ENCODE measurements at places on chromosomes 7 and 10.

DNA sequence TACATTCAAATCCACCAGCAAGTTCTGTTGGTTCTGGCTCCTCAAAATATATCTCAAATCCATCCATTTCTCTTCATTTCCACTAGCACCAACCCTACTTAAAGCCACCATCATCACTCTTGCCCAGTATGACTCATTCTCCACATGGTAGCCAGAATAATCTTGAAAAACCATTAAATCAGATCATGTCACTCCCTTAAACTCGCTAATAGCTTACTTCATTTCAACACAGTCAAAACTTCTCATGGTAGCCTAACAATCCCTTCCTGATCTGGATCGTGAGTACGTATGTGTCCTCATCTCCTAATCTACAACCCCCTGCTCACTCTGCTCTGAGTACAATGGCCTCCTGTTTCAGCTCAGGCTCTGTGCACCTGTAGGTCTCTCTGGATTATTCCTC, 8.7 kb downstream of the EPC1 start:
- no peak for DNase-seq

GRCh38 chr10:121572859-121573537, 25.2 kb downstream of the FGFR2 start:
- DNase-seq: no peak

DNA sequence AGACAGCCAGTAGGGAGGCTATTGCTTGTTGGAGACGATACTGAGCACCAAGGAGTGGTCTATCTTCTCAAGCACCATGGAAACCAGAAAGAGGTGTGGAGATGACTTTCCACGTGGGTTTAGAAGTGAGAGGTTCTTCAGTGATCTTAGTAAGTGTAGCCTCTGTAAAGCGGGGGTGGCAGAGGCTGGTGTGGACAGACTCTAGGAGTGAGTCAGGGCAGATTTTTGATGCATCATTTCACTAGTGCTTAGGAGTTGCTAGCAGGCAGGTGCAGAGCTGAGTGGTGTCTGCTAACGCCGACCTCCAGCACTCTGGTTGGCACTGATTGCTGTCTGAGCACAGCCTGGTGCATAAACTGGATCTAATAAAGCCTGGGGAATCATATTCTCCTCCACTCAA, 78.4 kb upstream of the ADO start:
- DNase-seq: no peak

- DNase-seq: no peak
Observed at GRCh38 chr7:28572321-28573058, 160.2 kb downstream of the CREB5 start.

GRCh38 chr10:11516431-11516746, 95.1 kb downstream of the USP6NL start:
- DNase-seq: no peak

GRCh38 chr7:30852308-30852684, 59.4 kb upstream of the AQP1 start:
- DNase-seq: peak; percentile 69
